ENCODE measurements at places on chromosomes 7 and 10.
A peak's percentile ranks its signal among the peaks of the same experiment; 100 is the strongest.

- DNase-seq: no peak
Observed at GRCh38 chr7:120441850-120442249, 168.9 kb downstream of the KCND2 start.

GRCh38 chr7:123372368-123372767 is 162.0 kb downstream of the IQUB start:
- DNase-seq: no peak

DNA sequence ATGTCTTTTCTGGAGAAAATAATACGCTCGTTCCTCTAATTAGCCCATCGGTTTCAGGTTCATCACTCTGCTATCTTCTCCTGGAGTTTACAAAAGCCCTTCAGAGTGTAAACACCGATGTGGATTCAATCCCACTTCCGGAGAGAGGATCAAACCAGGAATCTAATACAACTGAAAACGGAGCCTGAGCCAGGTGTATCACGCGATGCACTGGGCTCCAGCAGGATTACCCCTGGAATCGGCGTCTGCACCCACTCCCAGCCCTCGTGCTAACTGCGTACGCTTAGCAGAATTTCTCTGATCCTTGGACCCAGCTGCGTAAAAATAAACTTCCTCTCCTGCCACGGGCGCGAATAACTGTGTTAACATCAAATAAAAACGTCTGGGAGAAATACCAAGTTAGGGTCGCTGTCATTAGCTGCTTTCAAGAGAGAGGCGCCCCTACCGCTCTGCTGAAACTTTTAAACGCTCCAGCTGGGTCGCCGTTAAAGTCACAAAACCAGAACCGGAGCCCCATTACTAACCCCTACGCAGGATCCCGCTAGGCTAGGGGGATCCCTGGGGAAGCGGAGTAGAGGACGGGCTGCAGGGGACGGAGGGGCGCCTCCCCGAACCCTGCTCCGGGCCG is 502 bp downstream of the ZNF3 start:
- no peak for DNase-seq

DNA sequence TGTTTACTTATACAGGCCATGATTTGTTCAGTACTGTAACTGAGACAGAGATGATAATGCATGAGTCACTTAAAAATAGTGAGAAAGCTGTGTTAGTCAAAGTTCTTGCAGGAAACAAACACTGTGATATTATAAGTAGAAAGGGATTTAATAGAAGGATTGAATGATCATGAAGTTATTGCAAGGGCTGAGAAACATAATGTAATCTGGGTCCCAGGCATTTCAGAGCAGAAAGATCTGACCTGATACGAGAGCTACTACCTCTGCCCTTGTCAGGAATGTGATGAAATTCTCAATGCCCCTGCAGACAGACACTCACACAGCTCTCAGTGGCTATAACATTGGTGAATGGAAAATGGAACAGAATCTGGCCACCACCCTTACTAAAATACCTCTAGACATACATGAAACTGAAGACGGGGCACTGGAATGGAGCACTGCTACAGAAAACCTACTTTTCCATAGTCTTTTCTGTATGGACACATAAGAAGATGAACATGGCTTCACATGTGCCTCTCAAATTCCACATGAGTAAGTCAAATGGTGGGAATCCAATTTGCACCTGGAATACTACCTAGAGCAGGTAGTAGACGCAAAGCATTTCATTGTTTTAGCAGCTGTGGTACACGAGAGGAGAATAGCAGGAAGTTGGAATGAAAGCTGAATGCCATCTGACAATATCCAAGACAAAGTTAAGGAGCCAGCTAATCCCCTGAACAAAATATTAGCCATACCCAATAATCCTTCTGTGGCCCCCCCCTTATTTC is 19.1 kb upstream of the VWDE start:
- DNase-seq: no peak

GRCh38 chr7:19972876-19973275 is 199.5 kb upstream of the TMEM196 start:
- no peak for DNase-seq

DNA sequence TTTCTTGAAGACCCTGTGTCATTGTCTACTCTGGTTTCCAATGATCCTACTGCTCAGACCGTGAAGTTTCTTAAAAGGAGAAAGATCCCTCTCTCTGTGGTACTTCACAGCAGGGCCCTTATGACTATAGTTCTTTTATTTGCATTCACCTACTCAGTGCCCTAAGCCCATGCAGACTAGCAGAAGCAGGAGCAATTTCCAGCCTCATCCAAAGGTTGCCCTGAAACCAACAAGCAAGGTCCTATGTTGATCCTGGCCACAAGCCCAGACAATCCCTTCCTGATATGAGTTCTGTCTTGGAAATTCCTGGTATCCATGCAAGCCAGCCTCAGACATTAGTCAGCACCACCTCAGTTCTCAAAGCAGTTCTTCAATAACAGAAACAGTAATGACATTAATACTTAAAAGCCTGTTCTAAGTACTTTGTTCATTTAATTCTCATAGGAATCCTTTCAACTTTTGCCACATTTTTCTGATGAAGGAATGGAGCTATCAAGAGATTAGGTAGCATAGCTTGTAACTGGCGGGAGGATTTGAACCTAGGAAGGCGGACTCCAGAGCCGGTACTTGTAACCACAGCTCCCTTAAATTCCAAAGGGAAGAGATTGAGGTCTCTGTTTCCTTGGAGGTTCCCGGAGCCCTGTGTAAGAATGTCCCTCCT is 58.1 kb upstream of the ST8SIA6 start:
- no peak for DNase-seq

GRCh38 chr10:86205306-86206239 is 161.0 kb downstream of the GRID1 start:
- no peak for DNase-seq

- no peak for DNase-seq
Observed at GRCh38 chr10:128036746-128037543, 89.3 kb downstream of the MKI67 start.

DNA sequence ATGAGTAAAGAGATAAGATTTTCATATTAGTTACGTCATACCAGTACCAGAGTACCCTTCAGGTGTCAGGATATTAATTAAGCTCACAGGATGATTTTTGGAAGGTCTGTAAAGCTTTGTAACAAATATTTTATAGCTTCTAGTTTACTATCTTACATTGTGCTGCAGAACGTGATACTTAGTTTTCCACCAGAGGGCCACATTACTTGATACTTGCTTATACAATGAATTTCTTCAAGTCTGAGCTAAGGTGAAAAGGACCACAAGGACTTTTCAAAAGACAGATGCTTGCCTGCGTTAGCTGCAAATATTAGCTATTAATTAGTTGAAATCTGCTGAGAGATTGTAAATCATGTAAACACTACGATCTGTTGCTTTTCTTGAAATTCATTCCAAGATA is 12.2 kb downstream of the FOXP2 start:
- no peak for DNase-seq

DNA sequence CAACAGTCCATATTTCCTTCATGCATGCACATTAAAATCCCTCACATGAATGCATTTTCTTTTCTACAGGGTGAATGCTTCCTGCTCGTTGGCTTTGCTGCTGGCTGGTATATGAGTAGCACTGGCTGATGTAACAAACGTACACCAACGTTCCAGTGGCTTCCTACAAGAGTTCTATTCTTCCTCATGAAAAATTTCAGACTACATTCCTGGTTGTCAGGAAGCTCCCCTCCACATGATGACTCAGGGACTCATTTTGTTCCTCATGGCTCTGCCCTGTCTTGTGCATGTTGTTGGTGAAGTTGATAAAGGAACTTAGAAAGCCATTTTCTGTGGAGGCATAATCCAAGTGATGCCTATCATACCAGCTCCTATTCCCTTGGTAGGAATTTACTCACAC is 470.7 kb upstream of the KLF6 start:
- no peak for DNase-seq

DNA sequence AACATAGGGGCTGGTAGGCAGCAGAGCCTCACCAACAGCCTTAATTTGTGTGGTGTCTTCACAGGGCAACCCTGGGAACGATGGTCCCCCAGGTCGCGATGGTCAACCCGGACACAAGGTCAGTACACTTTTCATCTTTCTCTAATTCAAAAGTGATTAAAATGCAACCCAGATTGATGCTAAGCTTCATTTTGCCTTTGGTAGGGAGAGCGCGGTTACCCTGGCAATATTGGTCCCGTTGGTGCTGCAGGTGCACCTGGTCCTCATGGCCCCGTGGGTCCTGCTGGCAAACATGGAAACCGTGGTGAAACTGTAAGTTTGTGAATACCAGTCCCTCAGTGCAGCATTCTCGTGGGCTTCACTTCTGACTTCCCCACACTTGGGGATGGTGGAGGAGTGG is 30.9 kb downstream of the COL1A2 start:
- DNase-seq: no peak

DNA sequence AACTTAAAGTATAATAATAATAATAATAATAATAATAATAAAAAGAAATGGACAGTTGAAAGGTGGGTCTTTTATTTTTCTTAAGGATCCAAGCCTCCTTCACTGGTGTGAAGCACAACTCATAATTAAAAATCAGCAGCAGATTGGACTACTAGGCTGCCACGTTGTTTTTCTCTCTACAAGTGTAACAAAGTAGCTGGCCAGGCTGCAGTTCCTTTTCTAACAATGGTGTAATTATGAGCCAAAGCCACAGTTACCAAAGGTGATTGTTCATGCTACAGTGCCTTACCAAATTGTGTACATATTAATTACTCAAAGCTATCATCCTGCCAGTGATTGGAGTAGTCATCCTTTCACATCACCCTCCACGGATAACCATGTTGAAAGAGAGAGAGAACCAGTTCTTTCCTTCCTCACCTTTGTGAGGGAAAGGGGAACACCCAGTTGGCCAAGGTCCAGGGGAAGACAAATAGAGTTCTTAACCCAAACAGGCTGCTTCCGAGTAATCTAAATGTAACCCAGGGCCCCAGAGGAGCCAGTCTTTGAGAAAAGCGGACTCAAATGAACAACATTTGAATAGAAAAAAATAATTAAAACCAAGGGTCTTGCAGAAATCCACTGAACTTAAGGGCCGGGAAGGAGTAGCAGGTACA is 86.3 kb upstream of the NPS start:
- DNase-seq: no peak

- no peak for DNase-seq
Observed at GRCh38 chr10:101237982-101238731, 8.9 kb upstream of the LBX1 start.

- no peak for DNase-seq
Observed at GRCh38 chr7:158216198-158216597, 371.4 kb downstream of the PTPRN2 start.

- no peak for DNase-seq
Observed at GRCh38 chr7:141301544-141301943, 227.7 kb downstream of the TMEM178B start.

- no peak for DNase-seq
Observed at GRCh38 chr10:124220971-124221355, 127.6 kb upstream of the CHST15 start.

DNA sequence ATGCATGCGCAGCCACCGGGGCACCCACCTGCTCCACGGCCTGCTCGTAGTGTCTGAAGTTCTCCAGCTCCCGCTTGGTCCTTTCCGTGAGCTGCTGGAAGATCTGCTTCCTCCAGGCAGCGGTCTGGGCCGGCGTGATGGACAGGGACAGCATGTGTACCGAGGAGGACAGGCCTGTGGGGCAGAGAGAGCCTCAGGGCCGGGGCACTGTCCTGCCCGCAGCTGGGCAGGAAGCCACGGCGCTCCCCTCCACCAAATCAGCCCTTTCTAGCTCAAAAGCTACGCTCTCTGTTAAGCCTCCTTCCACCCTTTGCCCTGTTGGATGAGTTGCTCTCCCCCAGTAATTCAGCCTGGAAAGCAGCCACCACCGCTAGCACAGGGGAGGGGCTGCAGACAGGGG is 19.2 kb downstream of the TECPR1 start:
- no peak for DNase-seq

DNA sequence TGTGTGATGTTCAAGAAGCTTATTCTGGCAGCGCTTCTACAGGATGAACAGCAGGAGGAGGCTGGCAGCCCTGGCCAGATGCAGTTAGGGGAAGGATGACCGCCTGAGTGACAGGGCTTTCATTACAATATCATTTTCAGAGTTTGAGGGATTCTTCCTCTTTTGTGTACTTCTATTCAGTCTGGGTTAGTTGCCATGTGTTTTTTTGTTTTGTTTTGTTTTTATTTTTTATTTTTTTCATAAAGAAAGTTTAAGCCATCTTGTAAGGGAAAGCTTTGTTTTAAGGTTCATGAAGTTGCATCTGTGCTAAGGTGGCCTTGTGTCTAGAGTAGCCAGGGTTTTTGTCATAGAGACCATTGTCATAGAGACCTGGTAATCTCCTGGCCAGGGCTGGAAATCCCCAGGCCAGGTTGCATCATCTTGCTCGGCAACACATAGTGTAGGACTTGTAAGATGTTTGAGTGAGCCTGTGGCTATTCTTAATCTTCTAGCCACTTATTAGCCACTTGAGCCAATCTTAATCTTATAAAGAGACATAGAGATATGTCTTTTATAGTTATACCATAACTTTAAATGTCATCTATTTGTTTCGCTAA is 230.5 kb upstream of the TMEM229A start:
- DNase-seq: no peak

- DNase-seq: peak; percentile 74
Observed at GRCh38 chr7:67484244-67484751, 487.7 kb downstream of the TYW1 start.

DNA sequence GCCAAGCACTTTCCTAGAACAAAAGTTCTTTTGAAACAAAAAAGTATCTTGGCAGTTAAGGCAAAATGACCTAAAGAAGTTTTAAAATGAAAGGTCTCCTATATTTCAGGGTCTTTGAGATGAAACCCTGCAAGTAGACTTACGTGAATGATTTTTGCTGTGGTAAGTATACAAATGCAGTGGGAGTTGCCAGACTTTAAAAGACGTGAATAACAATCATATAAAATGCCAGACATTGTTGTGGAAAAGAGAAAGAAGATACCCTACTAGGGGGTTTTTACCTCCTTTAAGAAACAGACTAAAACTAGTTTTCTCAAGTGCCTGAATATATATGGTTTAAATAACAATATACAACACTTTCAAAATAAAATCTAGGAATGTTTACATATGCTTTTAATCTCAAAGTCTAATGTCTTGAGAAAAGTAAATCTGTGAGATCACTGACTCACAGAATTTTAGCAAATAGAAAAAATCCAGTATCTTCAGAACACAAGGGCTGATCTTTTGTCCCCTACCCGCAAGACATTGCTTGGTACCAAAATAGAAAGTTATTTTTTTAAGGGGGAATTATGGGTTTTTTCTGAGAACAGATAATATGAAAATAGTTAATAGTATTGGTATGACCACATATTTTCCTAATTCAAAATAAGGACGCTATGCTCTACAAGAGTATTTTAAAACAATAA is 29.5 kb downstream of the LRRC17 start:
- no peak for DNase-seq

DNA sequence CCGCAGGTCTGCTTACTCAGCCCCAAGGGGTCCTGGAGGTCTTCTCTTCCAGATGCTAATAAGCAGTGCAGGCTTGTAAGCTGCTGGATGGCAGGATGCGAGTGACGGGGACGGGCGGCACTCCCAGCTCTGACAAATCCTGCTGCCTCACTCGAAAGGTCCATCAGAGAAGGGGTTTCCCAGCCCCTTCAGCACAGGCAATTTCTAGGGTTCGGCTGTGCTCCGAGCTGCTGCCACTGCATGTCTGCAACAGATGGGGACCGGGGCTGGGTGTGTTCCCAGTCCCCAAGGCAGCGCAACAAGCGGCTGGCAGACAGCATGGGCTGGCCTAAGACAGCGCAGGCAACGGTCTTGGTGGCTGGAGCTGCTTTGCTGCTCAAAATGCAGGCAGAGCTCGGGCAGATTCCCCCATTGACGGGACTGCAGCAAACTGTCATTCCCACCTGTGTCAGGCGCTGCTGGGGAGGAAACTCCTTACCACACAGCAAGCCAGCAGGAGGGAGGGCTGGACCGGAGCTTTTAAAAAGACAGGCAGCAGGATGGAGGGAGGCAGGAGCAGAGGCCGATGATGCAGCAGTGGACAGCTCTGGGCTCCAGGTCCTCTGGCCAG is 62.4 kb downstream of the PRKAG2 start:
- DNase-seq: no peak

Data from BE2C (cell line).